ENCODE measurements at places on chromosomes 11 and 22.

GRCh38 chr11:130188047-130188446 is 28.5 kb downstream of the ST14 start:
- H3K36me3 ChIP-seq = no peaks in the 10 kb centered on the region
- no peak overlapping the region for H3K4me3 ChIP-seq
- DNase-seq = no peak
- peak overlapping the region; percentile 90 for H3K27ac ChIP-seq

DNA sequence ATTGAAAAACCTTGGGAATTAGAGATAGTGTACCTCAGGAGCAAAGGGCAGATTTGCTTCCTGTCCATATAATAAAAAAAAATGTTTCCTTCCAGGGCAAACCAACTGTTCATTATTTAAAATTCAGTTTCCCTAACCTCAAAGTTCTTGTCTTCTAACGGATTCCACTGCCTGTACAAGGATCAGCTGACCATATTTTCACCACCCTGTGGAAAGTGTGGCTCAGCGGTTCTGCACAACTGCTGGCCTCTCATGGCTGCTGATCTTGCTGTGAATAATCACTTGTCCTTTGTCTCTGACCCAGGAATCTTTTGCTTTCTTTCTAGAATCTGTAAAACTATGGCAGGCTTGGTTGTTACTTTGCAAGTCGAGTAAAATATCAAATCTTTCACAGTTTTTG is 1732.5 kb upstream of the RAG2 start:
- DNase-seq = no peak
- no peaks in the 10 kb centered on the region for H3K4me1 ChIP-seq
- no peaks in the 10 kb centered on the region for H3K27me3 ChIP-seq
- no peak overlapping the region for H3K4me3 ChIP-seq
- H3K36me3 ChIP-seq = no peaks in the 10 kb centered on the region
- H3K27ac ChIP-seq = no peak overlapping the region

DNA sequence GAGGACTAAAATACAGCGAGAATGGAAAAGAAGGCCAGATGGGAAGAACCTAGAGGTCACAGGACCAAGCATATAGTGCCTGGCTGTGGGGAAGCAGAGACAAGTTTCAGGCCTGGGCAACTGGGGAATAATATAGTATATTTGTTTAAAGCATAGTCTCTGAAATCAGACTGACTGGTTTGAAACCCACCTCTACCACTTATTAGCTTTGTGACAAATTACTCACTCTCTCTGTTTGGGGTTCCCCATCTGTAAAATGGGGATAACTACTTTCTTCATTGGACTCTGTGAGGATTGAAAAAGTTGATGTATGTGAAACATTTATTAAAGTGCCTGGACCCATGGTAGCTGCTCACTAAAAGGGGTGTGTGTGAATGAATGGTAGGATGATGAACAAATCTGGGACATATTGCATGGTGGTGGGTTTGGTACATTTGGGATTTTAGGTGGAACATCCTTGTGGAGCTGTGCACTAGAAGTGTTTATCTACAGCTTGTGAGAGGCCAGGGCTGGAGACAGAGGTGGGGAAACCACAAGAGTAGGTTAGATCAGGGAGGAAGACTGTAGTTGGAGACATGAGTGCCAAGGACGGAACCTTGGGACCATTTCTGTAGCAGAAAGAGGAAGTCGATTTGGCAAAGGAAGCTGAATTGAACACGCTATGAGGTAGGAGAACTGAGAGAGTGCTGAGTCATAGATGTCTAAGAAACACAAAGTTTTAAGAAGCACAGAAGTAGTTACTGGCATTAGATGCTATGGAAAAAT is 52.6 kb downstream of the SWAP70 start:
- no peak overlapping the region for H3K4me3 ChIP-seq
- no peaks in the 10 kb centered on the region for H3K36me3 ChIP-seq
- peak overlapping the region; percentile 18 for H3K27ac ChIP-seq
- peaks cover 7% of the 10 kb centered on the region for H3K4me1 ChIP-seq
- H3K27me3 ChIP-seq = no peaks in the 10 kb centered on the region

DNA sequence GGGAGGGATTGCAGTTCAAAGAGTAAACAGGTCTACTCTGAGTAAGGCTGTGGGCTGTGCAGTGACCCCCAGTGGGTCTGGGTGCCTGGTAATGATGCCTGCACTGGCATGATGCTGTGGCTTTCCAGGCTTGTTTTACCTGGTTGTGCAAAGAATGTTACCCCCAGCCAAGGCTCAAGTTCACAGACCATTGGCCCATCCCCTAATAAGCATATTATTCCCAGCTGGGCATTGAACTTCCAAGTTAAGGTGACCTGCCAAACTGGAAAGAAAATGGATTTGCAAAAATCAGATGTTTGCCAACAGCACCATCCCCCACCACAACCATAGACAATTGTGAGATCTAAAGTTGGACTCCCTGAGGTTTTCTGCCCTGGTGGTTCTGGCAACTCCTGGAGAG is 7.9 kb upstream of the EHF start:
- H3K4me3 ChIP-seq = no peak overlapping the region
- no peaks in the 10 kb centered on the region for H3K36me3 ChIP-seq
- no peak overlapping the region for H3K27ac ChIP-seq
- peaks cover 4% of the 10 kb centered on the region for H3K4me1 ChIP-seq
- no peaks in the 10 kb centered on the region for H3K27me3 ChIP-seq
